ENCODE measurements at places on chromosomes 11 and 22.

- no peak for DNase-seq
Observed at GRCh38 chr11:108193725-108194124, 28.7 kb downstream of the NPAT start.

DNA sequence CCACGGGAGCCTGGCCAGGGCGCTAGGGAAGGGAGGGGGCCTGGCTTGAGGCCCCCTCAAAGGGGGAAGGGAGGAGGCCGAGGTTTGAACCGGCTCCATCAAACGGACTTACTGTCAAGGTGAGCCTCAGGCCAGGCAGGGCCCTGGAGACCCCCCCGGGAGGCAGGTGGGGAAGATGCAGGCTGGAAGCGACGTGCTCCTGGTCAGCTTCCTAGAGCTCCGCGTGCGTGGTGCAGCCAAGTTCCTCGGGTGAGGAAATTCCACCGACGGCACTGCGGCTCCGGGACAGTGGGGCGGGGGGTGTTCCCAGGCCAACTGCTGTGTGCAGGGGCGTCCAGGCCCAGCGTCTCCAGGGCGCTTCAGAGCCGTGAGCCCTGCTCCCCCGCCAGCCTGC, 7.2 kb upstream of the TRABD start:
- DNase-seq = no peak

DNA sequence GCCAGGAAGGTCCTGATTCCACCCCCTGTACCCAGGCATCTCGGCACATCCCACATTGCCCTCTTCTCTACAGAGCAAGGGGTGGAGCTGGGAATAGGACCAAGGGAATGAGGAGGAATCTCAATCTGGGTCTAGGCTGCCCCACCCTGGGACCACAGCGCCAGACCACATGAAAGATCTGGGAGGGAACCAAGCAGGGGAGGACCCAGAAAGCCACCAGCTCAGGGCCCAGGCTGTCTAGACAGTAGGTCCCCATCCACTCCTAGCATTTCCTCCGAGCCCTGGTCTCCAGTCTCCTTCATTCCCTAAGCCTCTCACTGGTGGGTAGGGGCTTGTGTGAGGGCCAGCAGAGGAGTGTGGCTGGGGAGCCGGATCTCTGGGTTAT, 11.6 kb downstream of the PHLDB1 start:
- DNase-seq = no peak

DNA sequence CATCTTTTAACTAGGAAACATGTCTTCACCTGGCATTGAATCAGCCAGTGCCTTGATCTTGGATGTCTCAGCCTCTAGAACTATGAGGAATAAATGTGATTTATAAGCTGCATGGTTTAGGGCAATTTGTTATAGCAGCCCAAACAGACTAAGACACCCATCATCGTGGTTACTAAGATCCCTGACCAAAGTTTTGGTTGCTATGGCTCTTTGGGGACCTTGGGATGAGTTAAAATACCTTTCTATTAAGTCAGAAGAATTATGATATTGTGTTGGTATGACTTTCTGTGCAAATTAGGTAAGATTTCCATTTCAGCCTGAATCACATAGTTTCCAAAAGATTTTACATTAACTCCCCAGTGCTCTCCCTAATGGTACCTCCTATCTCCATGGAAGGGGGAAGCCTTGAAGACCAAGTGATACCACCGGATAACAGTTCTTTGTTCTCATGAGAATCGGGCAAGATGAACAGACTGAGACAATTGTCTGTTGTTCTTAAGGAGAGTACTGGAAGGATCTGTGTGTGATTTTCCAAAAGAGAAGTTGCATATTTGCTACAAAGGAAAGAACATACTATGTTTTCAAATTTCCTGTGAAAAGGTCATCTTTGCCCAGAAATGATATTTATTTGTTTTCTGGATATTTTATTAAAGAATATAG, 60.4 kb upstream of the UBASH3B start:
- DNase-seq = no peak

GRCh38 chr22:49212466-49212865, 615.2 kb downstream of the BRD1 start:
- no peak for DNase-seq

DNA sequence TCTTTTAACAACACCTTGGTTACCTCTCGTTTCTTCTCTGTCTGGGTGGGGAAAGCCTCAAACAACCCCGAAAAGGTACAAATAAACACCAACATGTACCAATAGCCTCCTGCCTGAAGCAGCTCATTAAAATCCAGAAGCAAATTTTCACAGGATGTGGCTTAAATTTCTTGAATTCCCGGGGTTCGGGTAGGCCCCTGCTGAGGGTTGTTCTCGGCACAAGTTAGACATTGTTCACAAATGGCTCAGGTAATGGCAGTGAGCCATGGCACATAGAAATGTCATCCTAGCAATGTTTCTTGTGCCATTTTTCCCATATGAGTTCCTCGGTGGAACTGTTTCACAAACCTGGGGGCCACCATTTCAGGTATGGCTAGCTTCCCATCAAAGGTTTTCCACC, 19.7 kb upstream of the GLYATL1 start:
- DNase-seq = no peak

GRCh38 chr22:20960609-20961008, 6.4 kb upstream of the AIFM3 start:
- no peak for DNase-seq

- no peak for DNase-seq
Observed at GRCh38 chr11:117068303-117068860, 29.8 kb downstream of the SIK3 start.

DNA sequence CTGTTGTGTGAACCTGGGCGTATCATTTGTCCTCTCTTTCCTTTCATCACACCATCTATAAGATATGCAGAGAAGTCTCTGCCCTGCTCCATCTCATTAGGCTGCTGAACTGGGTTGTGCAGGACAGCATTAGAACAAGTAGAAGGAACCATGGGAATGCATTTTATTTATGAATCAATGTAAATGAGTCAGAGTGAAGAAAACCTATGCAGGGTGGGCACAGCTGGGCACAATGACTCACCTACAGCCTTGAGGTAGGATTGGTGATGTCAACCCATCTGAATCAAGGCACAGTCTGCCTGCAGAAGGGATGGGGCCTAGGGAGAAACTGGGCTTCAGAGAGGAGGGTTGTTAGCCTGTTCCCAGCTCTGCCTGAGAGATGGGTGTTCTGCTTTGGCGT, 123.4 kb downstream of the CSNK2A3 start:
- no peak for DNase-seq

DNA sequence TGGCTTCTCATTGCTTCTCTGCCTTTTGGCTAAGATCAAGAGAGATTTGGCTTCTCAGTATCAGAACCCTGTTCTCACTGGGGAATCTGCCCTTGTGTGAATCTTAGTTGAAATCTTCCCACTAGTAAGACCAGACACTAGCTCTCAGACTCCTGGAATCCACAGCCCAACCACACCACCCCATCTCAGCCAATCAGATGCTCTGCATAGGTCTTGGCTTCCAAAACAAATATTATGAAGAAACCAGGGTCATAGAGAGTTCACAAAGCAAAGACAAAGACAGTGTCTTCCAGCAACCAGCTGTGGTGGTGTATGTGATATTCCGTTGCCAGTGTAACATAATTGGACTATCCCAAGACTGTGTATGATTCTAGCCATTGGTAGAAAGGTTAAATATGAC, 5.4 kb downstream of the OR8B12 start:
- DNase-seq = no peak

GRCh38 chr11:118264569-118265465, 720 bp upstream of the MPZL2 start:
- no peak for DNase-seq

DNA sequence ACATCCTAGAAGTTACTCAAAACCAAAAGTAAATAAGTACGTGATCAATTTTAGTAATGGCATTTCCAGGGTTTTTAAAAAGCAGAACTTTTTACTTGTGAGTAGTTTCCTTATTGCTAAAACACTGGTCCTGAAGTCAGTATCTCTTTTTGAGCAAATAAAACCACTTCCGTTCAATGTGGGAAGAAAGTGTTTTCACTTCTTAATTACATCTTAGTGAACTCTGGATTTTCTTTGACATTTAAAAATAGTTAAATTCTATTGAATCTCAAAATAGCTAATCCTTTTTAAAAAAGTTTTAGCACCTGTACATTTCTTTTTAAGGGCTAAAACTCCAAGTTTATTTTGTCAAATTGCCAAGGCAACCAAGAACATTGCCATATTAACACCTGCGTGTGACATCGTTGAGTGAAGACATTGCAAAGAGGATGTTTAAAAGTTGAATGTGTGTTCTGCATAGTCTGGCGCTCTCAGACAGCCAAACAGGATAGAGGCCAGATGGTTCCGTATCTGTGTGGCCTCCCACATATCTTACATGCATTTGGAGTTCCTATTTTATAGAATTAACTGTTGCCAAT, 17.2 kb upstream of the OR5B21 start:
- peak; percentile 74 for DNase-seq

DNA sequence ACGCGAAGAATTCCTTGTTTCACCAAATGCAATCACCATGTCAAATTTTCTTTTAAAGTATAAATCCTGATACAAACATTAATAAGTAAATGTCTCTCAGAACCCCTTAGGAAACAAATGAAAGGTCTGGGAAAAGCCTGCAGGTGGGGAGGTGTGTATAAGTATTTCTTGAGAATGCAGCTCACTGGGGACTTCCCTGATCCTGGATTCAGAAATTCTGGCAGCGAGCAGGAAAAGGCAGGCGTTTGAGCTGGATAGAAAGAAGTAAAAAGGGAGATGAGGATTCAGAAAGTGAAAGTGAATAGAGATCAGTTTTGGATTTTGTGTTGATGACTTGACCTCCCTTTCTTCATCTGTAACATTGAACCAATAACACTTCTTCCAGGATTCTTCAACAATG, 68.3 kb upstream of the CTSC start:
- no peak for DNase-seq

DNA sequence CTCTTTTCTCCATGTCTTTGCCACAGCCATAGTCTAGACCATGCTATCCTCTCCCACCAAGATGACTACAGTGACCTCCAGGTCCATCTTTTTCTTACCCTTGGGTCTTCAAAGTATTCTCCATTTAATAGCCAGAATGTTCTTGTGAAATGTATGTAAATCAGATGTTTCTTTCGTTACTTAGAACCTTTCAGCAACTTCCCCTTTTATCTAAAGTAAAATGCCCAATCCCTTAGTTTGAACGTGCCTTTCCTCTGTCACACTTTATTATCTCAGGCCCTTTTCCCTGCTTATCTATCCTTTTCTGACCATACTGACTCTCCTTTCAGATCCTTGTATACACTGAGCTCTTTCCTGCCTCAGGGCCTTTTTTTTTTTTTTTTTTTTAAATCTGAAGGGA, 17.9 kb downstream of the RBM4B start:
- DNase-seq = no peak
